Activated CD4-positive, alpha-beta memory T cell treated with anti-CD3 and anti-CD28 coated beads, Interleukin-2, amount 10 ng/mL, durations not matched to agents 7 days and 5 days (primary cell): ENCODE measurements at places on chromosomes 4 and X. TPM values are rescaled to one million over a fixed set of nuclear protein-coding genes. Genes with fewer than 3 reads are reported as not detected.

GRCh38 chr4:39357002-39357401 is 9.2 kb downstream of the RFC1 start:
- DNase-seq: no peak

Gene SPANXN5
- total RNA-seq: not detected

DNA sequence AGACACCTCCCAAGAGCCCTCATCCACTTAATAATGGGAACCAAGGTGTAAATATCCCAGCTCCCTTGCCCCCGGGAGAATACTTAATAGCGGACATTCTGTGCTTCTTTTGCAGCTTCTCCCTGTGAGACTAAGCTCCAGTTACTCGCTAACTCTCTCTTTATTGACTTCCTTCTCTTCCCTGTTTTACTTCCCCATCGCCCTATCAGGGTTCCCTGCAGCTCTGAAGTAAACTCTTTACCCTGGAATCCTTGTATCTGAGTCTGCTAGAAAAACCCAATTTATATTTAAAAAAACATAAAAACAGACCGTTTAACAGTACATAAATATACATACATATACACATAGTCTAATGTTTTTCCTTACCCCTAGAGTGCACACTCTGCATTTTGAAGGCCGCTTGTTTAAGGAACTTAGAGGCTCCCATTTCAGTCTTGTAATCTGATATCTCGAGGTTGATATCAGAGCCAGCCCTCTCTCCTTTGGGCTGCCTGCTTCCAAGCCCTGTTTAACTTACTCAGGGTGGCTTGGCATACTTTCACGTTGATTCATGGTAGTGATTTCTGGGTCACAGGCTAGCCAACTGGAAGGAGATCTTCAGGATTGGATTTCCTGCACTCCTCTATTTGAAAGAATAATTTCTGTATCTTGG is 177.4 kb upstream of the SCML1 start:
- DNase-seq: no peak

Gene TMEM154
- total RNA-seq: 50.0 TPM

Gene TCP11X2
- not detected for total RNA-seq

GRCh38 chrX:139025816-139026215 is 314.3 kb upstream of the FGF13 start:
- DNase-seq: no peak

Gene CACNA1F
- total RNA-seq: 0.50 TPM

DNA sequence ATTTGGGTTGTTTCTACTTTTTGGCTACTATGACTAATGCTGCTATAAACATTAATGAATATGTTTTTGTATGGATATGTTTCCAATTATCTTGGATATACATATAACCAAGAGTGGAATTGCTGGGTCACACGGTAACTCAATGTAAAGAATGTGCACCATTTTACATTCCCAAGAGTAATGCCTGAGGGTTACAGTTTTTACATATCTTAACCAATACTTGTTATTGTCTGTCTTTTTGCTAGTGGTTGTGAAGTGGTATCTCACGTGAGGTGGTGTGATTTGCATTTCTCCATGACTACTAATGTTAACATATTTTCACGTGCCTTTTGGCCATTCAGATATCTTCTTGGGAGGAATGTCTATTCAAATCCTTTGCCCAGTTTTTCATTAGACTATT is 200.3 kb upstream of the MAB21L2 start:
- no peak for DNase-seq

DNA sequence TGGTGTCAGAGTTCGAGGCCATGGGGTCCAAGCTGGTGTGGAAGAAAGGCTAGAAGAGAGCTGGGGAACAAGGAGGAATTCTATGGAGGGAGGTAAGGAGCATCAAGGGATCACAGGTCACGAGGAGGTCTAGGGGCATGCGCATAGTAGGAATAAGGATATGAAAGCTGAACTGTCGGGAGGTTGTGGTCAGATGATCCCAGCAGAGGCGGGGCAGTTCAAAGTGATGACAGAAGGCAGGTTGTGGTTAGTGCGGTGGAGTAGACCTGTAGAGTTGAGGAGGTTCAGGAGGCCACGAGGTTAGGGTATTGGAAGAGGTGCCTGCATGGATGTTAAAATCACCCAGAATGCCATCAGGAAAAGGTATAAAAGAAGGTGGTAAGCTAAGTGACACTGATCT is 156.3 kb downstream of the TMEM164 start:
- DNase-seq: peak; percentile 24

GRCh38 chr4:8026453-8026852 is 86.8 kb upstream of the AFAP1 start:
- DNase-seq: no peak
